GM20000 (cell line): ENCODE measurements at places on chromosomes 6 and 20.

DNA sequence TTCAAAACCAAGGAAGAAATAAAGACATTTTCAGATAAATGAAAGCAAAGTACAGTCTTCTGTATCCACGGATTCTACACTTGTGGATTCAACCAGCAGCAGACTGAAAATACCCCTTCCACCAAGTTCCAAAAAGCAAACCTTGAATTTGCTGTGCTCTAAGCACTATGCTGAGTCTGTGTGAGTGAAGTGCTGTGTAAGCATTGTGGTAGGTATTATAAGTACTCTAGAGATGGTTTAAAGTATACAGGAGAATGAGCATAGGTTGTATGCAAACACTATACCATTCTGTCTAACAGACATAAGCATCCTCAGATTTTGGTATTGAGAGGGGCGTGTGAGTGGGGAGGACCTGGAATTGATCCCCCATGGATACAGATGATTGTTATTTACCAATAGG lies 9.6 kb downstream of the OSER1 start:
- DNase-seq, result no peak

DNA sequence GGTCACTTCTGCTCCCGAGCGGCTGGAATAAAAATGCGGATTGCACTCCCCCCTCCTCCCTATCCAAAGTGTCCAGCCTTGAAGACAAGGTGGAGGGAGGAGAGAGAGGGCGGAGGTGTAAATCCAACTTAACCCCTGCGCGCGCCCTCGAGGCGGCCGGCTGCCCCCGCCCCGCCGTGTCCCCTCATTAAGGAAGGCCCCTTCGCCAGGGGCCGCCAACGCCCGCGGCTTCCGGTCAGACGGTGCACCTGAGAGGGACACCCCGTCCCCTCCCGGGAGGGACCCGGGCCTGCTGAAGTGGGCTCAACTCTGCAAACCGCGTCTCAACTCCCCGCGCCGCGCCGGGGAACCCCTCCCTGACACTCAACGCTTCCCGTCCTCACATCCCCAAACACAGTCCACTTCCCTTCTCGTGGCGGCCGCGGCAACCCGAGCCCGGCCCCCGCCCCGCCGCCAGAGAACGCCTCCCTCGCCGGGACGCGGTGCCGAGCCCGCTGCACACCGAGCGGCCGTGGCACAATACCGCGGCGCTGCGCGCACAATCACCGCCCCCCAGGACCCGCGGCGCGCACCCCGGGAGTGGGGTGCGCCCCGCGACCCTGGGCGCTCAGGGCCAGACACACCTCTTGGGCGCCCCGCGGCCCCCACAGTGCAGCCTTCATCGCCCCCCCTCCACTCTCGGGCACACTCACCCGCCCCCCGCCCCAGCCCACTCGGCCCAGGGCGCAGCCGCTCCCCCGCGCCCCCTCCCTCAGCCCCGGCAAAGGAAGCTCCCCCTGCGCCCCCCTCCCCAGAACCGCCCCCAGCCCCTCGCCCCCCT lies 102.5 kb downstream of the NOL4L start:
- DNase-seq, result peak; percentile 65

- DNase-seq, result no peak
These were observed 7.5 kb downstream of the SYCP2 start for GRCh38 chr20:59925899-59926298.

DNA sequence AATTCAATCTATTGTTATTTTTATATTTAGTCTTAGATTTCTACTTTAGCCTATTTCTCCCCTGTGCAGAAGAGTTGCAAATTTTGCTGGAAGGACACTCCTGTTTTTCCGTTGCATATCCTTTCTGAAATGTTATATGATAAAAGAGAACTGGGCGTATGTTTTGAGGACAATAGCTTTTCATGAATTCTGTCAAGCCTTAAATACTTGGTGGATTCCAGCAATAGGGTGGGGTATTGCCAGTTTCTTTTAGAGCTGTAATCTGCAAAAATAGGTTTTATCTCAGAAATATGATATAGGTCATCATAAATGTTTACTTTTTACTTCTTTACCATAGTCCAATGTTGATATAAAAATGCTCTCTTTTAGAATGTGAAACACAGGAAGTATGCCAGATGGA lies 42.0 kb downstream of the VTA1 start:
- DNase-seq, result no peak
